Stimulated activated CD4-positive, alpha-beta T cell treated with anti-CD3 and anti-CD28 coated beads, Interleukin-1b, Interleukin-23, amount 100 ng/mL, for 1 hour (primary cell): ENCODE measurements at places on chromosomes 16 and 17.

GRCh38 chr17:7929158-7930023 is at the start of gene KCNAB3:
KCNAB3 (minus strand) TSS chr17:7929856; CDS start chr17:7929435, 421 bp downstream.
- no peak for DNase-seq

DNA sequence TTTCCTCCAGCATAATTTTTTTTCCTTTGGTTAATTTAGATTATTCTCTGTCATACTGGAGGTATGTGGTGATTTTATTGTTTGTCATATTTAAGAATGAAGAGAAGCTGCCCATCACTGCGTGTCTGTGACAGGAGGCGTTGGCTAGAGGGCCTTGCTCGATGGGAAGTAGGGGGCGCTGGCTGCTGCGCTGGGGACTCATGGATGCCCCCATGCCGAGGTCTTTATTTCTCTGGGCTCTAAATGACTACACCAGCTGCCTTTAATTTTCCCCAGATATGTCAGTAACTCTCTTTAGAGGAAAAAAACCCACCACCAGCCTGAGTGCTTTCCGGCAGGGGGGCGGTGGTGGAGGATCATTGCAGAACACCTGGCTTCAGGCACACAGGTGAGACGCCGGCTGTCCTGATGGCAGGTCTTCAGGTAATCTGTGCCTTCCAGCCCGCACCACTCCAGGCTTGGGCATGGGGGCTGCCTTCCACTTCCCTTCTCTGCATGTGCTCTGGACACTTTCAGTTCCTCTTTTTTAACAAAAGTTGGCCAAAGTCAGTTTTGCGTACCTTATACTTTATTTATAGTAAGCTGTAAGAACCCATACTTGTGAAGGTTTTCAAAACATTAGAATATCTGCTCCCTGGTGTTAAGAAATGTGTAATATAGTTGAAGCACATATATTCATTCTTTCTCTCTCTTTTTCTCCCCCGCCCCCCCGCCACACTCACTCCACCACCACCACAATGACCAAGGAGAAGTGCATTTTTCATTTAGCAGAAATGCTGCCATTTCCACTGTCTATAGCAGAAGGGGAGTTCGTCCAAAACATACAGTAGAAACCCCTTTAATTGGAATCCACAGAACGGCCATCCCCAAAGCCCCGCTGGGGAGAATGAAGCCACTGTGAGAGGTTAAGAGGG is 192.7 kb downstream of the RPTOR start:
- no peak for DNase-seq

DNA sequence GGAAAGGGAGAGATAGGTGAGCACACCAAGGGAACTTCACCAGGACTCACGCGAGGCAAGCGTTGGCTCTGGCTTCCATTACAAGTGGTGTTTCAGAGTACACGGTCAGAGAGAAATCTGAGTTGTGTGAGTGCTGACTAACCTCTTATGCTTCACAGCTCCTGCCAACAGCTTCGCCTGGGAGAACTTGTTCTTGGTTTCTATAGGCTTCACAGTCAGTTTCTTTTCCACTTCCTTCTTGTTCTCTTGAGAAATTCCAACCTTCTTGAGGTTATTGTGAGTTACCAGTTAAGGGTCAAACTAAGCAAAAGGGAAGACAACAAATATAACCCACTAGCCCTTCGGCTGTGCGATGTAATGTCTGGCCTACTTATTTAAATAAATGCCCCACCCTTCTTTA is 18.9 kb downstream of the PSME3IP1 start:
- DNase-seq: no peak

DNA sequence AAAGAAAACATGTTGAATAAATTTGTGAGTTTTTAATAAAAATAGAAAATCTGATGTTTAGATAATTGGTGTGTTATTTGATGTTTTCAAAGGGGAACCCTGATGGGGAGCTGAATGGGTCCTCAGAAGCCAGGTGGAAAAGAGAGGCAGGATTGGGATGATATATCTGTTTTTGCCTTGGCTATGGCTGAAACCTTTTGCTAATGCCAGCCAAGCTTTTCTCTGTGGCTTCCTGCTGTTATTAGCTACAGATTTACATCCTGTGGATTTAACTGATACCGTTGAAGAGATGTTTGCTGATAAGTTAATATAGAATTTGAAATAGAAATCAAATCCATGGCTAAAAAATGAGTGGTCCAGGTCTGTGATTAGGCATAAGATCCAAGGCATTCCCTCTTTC is 4.2 kb upstream of the AATF start:
- DNase-seq: no peak

DNA sequence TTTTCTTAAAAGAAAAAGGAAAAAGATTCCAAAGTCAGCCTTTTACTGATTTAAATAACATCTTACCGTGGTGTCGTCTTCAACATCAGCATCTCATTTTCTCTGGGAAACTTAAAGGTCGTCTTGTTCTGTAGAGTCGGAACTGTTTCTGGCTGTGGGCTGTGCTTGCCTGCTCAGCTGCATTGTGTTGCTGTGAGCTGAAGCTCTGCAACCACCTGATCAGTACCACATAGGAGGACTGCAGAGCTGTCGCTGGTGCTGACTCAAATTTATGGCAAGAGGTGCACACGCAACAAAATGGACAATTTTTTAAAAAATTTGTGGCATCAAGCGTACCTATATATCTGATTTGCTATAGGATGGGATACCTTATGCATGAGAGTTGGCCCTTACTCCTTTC is at the start of gene OMG:
Gene OMG (minus strand): TSS at position 150 of the 400 bp plus-strand sequence. CDS start 908 bp downstream, outside the sequence.
- no peak for DNase-seq

- DNase-seq: no peak
These were observed 43.6 kb downstream of the TBC1D16 start for GRCh38 chr17:79991924-79992648.

DNA sequence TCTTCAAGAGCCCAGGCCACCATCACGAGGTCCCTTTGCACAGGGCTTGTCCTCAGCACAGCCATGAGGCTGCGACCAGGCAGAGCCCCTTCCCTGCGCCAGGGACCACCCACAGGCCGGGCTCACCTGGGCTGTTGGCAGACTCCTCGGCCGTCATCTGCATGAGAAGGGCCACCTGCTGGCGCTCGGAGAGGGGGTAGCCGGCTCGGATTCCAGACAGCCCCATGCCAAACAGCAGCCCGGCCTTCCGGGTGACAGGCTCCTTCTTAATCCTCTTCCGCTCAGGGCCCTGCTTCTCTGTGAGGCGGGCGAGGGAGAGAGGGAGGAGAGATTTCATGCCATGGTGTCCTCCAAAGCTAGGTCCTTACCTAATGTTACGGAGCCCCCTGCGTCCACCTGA is 73.4 kb downstream of the ZNF778 start:
- no peak for DNase-seq

DNA sequence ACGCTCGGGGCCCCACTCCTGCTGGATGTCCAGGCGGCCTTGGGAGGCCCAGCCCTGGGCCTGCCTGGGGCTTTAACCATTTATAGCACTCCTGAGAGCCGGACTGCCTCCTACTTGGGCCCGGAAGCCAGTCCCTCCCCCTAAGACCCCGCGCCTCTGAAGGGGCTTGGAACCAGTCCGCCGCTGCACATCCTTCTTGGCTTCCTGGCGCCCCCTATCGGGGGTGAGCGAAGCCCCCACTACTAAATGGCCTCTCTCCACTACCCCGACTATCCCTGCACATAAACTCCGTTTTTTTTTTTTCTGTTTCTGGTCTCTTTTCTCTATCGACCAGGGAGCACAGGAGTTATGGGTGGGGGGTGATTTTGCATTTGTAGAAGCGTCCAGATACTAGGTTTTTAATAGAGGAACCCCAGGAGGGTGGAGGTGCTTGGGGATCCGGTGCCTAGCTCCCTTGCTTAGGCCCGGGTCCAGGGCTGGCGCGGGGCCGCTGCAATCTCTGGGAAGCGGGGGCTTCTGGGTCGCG is 633 bp upstream of the NOL3 start:
- DNase-seq: no peak

GRCh38 chr17:29005936-29006511 is at the start of gene SEZ6:
SEZ6 (minus strand) TSS chr17:29006033; CDS start chr17:29005869, 164 bp downstream.
- DNase-seq: peak; percentile 5

- no peak for DNase-seq
These were observed 449.6 kb upstream of the TOM1L1 start for GRCh38 chr17:54451051-54451450.

GRCh38 chr17:5120036-5120435 is 4.2 kb downstream of the USP6 start:
- DNase-seq: no peak

GRCh38 chr16:72473631-72474030 is 301.7 kb upstream of the PMFBP1 start:
- no peak for DNase-seq

DNA sequence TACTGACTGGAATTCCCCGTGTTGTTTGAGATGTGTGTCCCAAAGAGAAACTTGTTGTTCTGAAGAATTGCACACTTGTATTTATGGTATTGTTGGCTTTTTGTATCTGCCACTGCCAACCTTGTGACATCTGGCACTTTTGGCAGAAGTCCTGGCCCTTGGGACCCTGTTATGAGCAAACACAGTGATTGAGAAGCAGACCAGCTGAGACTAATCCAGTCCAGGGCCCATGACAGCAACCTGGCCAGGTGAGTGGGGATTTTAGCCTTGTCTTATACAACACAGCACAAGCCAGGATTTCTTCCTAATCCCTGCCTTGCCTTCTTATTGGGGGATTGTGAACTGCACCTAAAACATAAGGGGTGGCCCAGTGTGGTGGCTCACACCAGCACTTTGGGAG is 80.0 kb downstream of the NTN1 start:
- DNase-seq: no peak

DNA sequence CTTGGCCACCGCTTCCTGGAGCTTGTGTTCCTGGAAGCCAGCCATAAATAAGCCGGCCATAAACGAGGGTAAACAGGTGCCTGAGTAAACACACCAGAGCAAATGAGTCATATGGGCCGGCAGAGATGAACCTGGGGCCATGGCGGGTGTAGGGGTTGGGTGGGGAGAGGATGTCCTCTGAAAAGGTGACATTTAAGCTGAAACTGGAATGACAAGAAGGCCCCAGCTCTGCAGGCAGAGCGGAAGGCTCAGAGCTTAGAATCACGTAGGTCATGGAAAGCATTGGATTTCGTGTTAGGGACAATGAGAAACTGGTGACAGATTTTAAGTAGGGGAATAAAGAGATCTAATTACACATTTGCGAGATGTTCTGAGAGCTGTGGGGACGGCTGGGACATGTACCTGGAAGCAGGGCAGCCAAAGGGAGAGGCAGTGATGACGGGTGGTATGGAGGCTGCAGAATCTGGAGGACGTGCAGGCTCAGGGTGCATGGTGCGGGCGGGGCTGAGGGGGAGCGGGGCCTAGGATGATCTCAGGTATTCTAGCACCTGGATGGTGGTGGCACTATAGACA is 8.1 kb upstream of the DNASE1 start:
- no peak for DNase-seq

- no peak for DNase-seq
These were observed 482.8 kb downstream of the SOX9 start for GRCh38 chr17:72603420-72604242.

DNA sequence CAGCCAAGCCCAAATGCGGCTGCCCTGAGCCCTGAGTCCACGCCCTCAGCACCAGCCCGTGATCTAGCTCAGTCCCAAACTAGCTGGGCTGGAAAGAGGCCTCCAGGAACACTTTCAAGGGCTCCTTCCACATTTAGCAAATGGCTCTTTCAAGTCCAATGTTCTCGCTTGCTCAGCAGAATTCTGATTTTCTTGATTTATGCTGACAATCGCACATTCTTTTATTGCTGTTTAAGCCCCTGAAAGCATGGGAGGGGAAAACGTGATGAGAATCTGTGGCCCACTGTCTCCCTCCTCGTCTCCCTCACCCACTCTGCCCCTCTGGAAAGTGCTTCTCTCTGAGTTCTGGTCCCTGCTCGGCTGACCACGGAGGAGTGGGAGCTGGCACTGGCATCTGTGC is 293.8 kb downstream of the FOXL1 start:
- no peak for DNase-seq

DNA sequence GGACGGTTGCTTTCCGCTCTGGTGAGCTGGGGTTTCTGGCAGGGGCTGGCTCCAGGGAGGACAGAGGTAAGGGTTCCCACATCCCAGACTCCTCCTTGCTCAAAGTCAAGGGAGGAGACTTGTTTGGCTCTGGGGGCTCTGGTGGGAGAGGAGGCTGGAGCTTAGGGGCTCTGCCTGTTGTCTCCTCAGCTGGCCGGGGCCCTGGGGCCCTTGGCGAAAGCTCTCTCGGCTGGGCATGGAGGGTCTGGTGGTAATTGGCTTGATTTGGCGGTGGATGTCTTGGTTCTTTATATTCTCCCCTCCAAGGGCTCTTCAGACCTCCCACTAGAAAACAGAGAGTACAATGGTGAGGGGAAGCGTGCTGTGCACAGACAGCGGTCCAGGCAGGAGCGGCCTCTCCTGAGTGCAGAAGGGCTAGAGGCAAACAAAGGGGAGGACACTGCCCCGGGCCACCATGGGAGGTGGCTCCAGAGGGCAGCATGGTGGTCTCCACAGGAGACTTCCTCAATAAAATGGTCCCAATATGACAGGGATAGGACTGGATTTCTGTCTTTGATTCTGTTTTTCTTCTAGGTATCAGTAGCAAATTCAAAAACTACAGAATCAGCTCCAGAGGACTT is 5.7 kb upstream of the SPATA32 start:
- DNase-seq: no peak

GRCh38 chr16:29991571-29991904 is 3.9 kb downstream of the HIRIP3 start:
- no peak for DNase-seq

DNA sequence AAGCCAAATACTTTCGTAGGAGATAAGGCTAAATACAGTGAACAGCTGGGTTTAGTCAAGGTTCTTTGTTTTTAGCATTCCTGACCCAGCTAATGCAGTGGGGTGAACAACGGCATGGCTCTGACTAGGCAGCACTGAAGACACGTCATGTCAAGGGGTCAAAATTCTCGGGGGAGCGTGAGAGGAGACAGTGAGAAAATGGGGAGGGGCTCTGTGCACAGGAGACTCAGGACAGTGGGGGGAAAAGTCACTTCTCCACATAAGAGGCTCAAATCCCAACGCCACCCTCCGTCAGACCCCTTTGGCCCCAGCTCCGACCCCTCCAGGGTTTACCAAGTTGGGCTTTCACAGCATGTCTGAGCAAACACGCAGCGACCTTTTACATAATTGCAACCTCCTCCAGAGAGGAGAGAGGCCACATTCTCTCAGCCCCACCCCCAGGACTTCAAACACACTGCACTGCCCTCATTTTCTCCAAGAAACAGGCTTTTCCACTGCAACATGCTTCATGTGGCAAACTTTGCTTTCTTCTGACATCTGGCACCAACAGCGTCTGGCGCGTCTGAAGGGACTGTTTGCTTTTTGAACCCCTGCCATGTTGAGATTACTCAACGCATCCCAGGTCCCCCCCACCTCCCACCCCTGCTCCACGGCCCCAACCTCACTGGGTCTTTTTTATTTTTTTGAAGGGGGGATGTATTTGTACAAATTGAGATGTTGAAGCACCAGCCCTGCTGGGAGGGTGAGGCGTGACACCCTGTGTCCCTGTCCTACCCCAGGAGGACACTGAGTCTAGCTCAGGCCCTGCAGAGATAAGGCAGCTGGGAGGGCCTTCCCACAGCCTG is 30.0 kb downstream of the AXIN2 start:
- no peak for DNase-seq
